Ecto neural progenitor cell (in vitro differentiated cells): ENCODE measurements at places on chromosomes 2 and 18.
A peak's percentile ranks its signal among the peaks of the same experiment; 100 is the strongest.

DNA sequence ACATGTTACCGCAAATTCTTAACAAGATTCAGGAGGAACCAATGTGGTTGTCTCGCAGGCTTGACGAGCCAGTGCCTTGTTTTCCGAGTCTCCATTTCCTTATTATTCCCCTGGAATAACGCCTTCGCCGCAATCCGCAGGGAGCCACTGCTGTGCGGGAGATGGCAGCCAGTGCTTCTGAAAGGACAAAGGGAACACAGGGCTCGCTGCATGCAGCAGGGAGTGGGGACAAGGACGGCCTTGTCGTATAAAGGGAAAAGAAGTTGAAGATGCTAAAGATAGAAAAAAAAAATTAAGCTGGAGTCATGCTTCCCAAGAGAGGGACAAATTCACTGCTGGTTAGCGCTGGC, 221.4 kb downstream of the NDUFA10 start:
- peak; percentile 39 for DNase-seq

DNA sequence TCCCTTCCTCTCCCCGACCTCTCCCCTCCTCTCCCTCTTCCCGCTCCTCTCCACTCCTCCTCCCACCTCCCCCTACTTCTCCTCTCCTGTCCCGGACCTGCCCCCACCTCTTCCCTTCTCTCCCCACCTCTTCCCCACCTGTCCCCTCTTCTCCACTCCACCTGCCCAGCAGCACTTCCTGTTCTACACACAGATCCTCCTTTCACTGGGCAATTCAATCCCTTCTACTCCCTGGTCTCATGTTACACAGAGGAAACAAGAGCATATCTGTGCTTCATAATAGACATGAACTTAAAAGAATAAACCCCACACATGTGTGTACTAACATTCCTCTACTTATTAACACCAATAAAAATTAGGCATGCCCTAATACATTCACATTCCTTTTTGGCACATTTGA, 34.8 kb downstream of the TIMM21 start:
- no peak for DNase-seq

- DNase-seq, result no peak
Observed at GRCh38 chr18:22286585-22286984, 117.2 kb downstream of the GATA6 start.

GRCh38 chr2:129178356-129178755, 801.1 kb upstream of the RAB6C start:
- no peak for DNase-seq

GRCh38 chr2:39475006-39475405, 37.9 kb upstream of the MAP4K3 start:
- DNase-seq, result no peak

- DNase-seq, result no peak
Observed at GRCh38 chr2:71843391-71843850, 304.2 kb downstream of the CYP26B1 start.
